M059J (cell line): ENCODE measurements at places on chromosomes 13 and 19.
A peak's percentile ranks its signal among the peaks of the same experiment; 100 is the strongest.

GRCh38 chr13:47092202-47092601, 195.3 kb upstream of the HTR2A start:
- DNase-seq = peak; percentile 42

DNA sequence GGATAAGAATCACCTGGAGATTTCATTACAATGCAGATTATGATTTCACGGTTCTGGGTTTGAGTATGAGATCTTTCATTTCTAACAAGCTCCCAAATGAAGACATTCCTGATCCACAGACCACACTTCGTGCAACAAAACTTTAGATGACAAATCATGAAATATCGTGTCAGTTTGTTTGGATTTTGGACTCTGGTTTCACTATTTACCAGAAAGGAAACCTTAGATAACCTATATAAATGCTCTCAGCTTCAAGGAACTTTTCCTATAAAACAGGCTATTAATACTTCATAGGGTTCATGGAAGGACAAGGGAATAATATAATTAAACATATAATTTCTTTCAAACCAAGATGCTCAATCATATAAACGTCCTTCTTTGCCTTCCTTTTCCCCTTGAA, 930.5 kb upstream of the SLC10A2 start:
- peak; percentile 55 for DNase-seq

DNA sequence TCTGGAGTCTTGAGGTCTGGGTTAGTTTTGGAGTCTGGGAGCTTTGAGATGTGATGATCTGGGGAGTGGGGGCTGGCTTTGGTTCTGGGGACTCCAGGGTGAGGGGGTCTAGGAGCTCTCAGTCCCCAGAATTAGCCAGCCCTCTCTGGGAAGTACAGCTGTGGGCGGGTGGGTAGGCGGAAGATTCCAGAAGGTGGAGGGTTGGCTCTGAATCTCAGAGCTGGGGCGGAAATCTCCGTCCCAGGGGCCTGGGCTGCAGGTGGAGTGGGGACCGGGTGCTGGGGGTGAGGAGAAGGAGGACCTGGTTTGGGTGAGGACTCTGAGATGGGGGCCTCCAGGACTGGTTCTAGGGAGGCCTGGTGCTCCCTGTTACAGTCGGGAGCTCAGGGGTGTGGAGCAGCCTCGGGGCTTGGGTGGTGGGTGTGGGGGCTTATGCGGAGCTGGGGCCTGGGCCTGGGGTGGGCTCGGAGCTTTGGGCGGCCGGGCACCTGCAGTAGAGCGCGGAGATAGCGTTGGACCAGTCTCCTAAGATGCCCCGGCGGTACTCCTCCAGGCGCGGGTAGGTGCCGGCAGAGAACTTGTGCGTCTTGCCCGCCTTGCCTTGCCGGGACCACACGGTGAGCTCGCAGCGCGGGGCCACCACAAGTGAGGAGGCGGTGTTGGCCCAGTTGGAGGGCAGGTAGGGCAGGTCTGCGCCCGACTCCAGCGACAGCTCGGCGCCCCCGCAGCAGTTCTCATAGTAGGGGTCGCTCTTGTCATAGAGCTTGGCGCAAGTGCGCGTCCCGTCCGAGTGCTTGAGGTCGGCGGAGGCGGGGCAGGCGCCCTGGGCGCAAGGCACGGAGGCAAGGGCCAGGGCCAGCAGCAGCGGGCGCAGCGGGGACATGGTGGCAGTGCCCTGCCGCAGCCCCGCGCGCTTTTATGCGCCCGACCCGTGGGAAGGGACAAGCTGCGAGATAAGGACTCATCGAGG, at the start of gene SYCN:
Gene SYCN, minus strand, starts transcription at position 892 of the 970 bp plus-strand sequence. Its CDS starts 9 bp downstream, at position 883.
- no peak for DNase-seq

GRCh38 chr19:35107545-35107944, 8.1 kb upstream of the FXYD3 start:
- DNase-seq = peak; percentile 49

DNA sequence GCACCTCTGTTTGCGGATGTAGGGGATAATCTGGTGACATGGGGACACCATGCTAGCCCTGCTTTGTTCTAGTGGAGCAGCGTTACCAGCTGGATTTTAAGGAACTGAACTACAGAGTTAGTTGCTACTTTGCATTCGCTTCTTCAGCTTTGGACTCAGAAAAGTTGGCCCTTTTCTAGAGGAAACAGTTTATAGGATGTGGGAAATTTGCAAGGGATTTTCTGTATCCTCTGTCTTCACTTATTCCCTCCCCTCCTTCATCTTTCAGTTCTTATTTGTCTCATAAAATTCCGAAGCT, 2.1 kb downstream of the GATAD2A start:
- no peak for DNase-seq

DNA sequence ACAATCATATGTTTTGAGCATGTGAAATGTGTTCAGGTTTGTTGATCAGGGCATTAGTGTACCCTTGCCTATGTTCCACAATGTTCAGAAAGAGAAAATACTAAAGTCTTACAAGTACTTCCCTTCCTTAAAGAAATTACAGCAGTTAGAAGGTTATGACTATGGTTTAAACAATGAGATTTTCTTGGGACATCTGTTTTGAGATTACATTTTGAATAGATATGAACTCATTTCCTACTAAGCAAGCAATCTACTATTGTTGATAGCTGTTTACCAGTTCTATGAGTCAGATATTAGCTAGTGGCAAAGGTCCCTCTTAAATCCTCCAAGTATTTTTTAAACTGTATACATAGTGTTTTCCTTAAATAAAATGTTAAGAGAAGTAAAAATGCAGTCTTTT, 241.3 kb downstream of the DACH1 start:
- DNase-seq = no peak
